ENCODE measurements at places on chromosomes 6 and 20.

GRCh38 chr20:43799150-43799711 is 72.4 kb upstream of the GTSF1L start:
- DNase-seq = no peak

GRCh38 chr6:50380406-50381098 is 330.8 kb upstream of the DEFB112 start:
- no peak for DNase-seq

GRCh38 chr6:113558966-113559365 is 298.2 kb upstream of the MARCKS start:
- peak; percentile 35 for DNase-seq

DNA sequence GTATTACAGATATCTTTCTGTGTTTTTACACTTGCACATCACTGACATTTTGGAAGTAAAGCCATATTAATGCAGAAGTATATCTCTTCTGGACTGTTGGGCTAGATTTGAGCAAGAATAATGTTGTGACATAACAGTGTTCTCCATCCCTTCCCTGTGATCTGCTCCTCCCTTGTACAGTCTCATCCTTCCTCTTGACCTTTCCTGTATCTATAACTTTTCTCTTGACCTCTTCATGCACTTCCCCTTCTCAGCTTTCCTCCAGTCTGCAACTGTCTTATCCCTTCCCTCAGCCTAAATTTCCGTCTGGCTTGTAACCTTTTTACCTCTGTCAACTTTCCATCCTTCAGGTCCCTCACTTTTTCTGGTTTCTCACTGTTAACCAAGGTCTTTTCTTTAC is 29.8 kb downstream of the NCOA3 start:
- DNase-seq = no peak

GRCh38 chr6:159716247-159717096 is 10.8 kb upstream of the WTAP start:
- peak; percentile 89 for DNase-seq

DNA sequence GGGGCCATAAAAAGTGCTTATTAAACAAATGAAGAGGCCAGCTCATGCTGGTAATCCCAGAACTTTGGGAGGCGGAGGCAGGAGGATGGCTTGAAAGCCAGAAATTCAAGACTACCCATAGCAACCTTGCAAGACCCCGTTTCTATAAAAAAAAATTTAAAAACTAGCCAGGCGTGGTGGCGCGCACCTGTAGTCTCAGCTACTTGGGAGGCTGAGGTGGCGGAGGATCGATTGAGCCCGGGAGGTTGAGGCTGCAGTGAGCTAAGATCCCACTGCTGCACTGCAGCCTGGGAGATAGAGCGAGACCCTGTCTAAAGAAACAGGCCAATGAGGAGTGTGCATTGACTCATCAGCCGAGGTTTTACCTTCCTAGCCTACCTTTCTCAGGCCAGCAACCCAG is 15.2 kb downstream of the NPEPL1 start:
- DNase-seq = no peak

DNA sequence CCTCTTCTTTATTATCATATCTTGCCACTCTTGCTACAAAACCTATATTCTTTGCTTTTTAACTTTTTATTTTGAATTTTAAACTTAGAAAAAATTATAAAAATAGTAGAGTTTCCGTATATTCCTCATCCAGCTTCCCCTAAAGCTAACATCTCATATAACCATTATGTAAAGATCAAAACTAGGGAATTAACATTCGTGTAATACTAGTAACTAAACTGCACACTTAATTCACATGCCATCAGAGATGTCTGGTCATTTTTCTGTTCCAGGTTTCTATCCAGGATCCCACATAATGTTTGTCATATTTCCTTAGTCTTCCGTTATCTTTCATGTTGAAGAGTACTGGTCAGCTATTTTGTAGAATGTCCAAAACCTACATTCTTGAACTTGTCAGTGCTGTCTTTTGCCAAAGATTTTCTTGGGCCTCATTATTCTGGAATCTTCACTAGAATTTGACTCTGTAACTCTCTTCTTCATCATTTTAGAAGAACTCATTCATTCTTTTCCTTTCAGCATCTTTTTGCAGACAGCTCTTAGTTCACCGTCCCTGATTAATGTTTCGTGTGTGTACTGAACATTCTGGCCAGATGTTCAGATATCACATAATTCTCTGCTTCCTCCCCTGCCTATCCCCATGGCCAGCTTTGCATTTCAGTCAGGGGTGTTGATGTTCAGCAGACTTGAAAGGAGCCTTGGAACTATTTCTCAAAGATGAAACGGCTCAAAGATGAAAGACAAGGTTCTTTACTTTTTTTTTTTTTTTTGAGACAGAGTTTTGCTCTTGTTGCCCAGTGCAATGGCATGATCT is 9.4 kb downstream of the CTNNBL1 start:
- DNase-seq = peak; percentile 35

- DNase-seq = no peak
Observed at GRCh38 chr6:13534536-13534935, 39.9 kb upstream of the SIRT5 start.

GRCh38 chr6:11322252-11322885 is 89.9 kb upstream of the NEDD9 start:
- DNase-seq = no peak

DNA sequence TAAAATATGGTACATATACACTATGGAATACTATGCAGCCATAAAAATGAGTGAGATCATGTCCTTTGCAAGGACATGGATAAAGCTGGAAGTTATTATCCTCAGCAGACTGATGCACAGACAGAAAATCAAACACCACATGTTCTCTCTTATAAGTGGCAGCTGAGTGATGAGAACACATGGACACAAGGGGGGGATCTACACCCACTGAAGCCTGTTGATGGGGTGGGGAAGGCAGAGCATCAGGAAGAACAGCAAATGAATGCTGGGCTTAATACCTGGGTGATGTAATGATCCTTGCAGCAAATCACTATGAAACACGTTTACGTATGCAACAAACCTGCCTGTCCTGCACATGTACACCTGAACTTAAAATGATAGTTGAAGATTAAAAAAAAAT is 71.3 kb downstream of the MANEA start:
- no peak for DNase-seq

GRCh38 chr6:116070616-116071389 is 10.1 kb upstream of the FRK start:
- DNase-seq = no peak

- DNase-seq = peak; percentile 64
Observed at GRCh38 chr20:17655865-17656479, 26.1 kb downstream of the RRBP1 start.
